ENCODE measurements at places on chromosomes 5 and 9.
A peak's percentile ranks its signal among the peaks of the same experiment; 100 is the strongest.

GRCh38 chr5:7916171-7916804 is 47.3 kb downstream of the MTRR start:
- DNase-seq: peak; percentile 11
- H3K27me3 ChIP-seq: no peaks in the 10 kb centered on the region
- H3K4me3 ChIP-seq: no peak overlapping the region
- no peaks in the 10 kb centered on the region for H3K36me3 ChIP-seq
- no peaks in the 10 kb centered on the region for H3K4me1 ChIP-seq

- H3K27ac ChIP-seq: peak overlapping the region; percentile 15
- H3K27me3 ChIP-seq: no peaks in the 10 kb centered on the region
- DNase-seq: peak; percentile 12
- peaks cover 61% of the 10 kb centered on the region for H3K36me3 ChIP-seq
- H3K4me1 ChIP-seq: peaks cover 16% of the 10 kb centered on the region
- no peak overlapping the region for H3K4me3 ChIP-seq
Observed at GRCh38 chr5:134149571-134150303, 27.0 kb downstream of the SKP1 start.

GRCh38 chr9:86329649-86330048 is 24.6 kb downstream of the TUT7 start:
- H3K4me3 ChIP-seq: no peak overlapping the region
- no peaks in the 10 kb centered on the region for H3K27me3 ChIP-seq
- no peaks in the 10 kb centered on the region for H3K4me1 ChIP-seq
- DNase-seq: peak; percentile 45
- no peak overlapping the region for H3K27ac ChIP-seq
- peaks cover 30% of the 10 kb centered on the region for H3K36me3 ChIP-seq

GRCh38 chr5:2757563-2758351 is 6.3 kb upstream of the IRX2 start:
- peak; percentile 78 for DNase-seq
- no peak overlapping the region for H3K27ac ChIP-seq
- H3K4me3 ChIP-seq: no peak overlapping the region

DNA sequence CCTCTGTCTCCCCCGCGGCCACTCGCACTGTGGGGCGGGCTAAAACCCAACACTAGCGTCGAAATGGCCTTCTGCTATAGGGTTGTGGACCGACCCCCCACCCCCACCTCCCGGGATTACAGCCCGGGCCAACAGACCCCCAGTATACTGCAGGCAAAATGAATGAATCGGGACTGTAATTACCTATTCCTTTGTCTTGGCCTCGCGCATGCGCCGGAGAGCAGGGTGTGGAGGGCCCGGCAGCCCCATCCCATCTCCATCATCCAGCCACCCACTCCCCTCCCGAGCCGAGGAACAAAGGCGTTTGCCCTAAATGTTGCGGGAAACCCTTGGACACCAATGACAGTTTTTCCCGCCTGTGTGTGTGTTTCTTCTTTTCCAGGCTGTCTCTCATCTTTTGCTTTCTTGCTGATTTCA is 1.6 kb downstream of the BASP1 start:
- DNase-seq: no peak
- no peaks in the 10 kb centered on the region for H3K27me3 ChIP-seq
- H3K27ac ChIP-seq: peak overlapping the region; percentile 94
- peaks cover 36% of the 10 kb centered on the region for H3K4me1 ChIP-seq
- H3K36me3 ChIP-seq: no peaks in the 10 kb centered on the region

- no peaks in the 10 kb centered on the region for H3K4me1 ChIP-seq
Observed at GRCh38 chr5:136276946-136277345, 84.0 kb upstream of the SMIM32 start.

- no peak overlapping the region for H3K27ac ChIP-seq
- no peaks in the 10 kb centered on the region for H3K4me1 ChIP-seq
- H3K36me3 ChIP-seq: no peaks in the 10 kb centered on the region
- no peaks in the 10 kb centered on the region for H3K27me3 ChIP-seq
Observed at GRCh38 chr5:51810592-51810991, 427.3 kb downstream of the ISL1 start.
